ENCODE measurements at places on chromosomes 6 and 20. TPM values are rescaled to one million over a fixed set of nuclear protein-coding genes. Genes with fewer than 3 reads are reported as not detected.

RAET1G gene
- total RNA-seq: under 0.01 TPM

SMLR1 gene
- total RNA-seq: not detected

PNPLA1 gene
- not detected for total RNA-seq

NR2E1 gene
- total RNA-seq: not detected

FAM209A gene
- 0.13 TPM for total RNA-seq

TRDN gene
- total RNA-seq: not detected

TBXT gene
- not detected for total RNA-seq

BMP5 gene
- not detected for total RNA-seq

TEAD3 gene
- total RNA-seq: 0.13 TPM

TXNDC5 gene
- total RNA-seq: 1,097 TPM

MAFB gene
- 8.0 TPM for total RNA-seq

ULBP1 gene
- under 0.01 TPM for total RNA-seq

FNDC1 gene
- total RNA-seq: not detected

HDGFL1 gene
- total RNA-seq: not detected

RAB32 gene
- 81.5 TPM for total RNA-seq

KCNK16 gene
- not detected for total RNA-seq

PLN gene
- not detected for total RNA-seq

CPXM1 gene
- total RNA-seq: 0.13 TPM

PAK1IP1 gene
- 10.1 TPM for total RNA-seq

TSBP1 gene
- not detected for total RNA-seq

TRIM31 gene
- total RNA-seq: not detected

GHRH gene
- not detected for total RNA-seq

MC3R gene
- not detected for total RNA-seq

CASS4 gene
- total RNA-seq: under 0.01 TPM

TTLL9 gene
- total RNA-seq: not detected

GPR63 gene
- under 0.01 TPM for total RNA-seq

PRKN gene
- 0.39 TPM for total RNA-seq

LCA5 gene
- total RNA-seq: 2.2 TPM

PTK7 gene
- total RNA-seq: 37.8 TPM

COL12A1 gene
- 1.4 TPM for total RNA-seq

CLPSL2 gene
- not detected for total RNA-seq

SLC22A7 gene
- total RNA-seq: not detected

MCHR2 gene
- total RNA-seq: not detected

PRSS35 gene
- not detected for total RNA-seq

SLC17A3 gene
- not detected for total RNA-seq

TMC2 gene
- total RNA-seq: not detected

SLC18B1 gene
- total RNA-seq: 12.4 TPM
